ENCODE measurements at places on chromosomes 1 and 21. TPM values are rescaled to one million over a fixed set of nuclear protein-coding genes. Genes with fewer than 3 reads are reported as not detected.

GRCh38 chr1:85649591-85649990, 58.6 kb downstream of the ZNHIT6 start:
- no peak for DNase-seq

RIMS3 gene
- polyA plus RNA-seq, result 0.46 TPM

GRCh38 chr1:167514288-167514687, 4.0 kb downstream of the CD247 start:
- no peak for DNase-seq

- no peak for DNase-seq
Observed at GRCh38 chr21:29585462-29585861, 286.7 kb downstream of the BACH1 start.

DNA sequence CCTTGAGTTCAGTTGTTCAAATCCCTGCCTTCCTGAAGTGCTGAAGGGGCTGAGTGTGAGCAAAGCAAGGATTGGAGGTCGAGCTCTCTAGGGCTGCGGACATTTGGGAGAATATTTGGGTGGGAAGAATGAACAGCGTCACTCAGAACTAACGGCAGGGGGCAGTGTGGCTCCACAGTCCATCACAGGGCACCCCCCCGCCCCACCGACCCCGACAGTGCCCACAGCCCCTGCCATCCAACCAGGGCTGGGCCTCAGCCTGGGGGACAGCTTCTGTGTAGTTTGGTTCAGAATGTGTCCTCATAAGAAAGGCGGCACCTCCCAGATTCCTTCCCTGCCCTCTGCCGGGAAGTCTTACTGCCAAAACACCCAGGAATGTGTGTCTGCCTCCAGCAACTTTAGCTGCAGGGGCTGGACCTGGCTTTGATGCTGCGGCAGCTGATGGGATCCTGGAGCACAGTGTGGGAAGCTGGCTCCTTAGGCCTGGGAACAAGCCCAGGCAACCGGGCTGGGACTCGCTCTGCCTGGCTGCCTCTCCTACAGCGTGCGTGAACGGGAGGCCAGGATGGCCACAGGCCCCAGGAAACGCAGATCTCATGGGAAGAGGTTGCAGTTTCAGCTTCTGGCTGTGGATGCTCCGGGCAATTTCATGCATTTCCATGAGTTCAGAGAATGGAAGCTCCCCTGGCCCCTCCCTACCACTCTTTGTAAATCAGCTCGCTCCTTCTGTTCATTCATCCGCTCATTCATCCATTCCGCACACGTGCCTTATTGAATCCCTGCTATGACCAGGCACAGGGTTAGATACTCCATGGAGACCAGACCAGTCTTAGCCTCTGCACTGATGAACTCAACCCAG, 104.9 kb upstream of the TMPRSS2 start:
- peak; percentile 92 for DNase-seq

DNA sequence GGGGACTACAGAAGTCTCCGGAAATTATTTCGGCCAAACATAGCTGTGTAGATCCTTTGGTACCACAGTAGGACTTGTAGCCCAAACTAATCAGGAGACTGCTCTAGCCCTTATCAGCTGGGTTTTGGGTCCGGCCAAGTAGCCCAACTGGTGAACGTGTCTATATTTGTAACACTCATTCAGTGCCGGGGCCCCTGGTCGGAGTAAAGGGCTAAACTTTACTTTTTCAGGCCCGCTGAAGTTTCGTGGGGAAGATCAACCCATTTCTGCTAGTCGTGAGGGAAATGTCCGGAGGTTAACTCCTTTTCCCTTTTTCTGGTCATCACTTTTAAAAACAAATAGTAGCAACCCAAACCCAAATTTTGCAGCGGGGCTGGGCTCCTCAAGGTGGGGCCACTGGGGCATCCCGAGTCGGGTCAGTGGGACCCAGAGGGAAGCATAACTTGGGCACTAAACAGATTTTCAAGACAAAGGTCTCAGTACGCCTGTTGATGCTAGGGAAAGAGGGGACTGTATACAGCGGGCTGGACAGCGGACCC, 1.7 kb downstream of the LHX9 start:
- DNase-seq, result no peak

ITGB3BP gene
- 31.1 TPM for polyA plus RNA-seq

GRCh38 chr1:241533326-241534115, 1.3 kb downstream of the KMO start:
- DNase-seq, result no peak

DNA sequence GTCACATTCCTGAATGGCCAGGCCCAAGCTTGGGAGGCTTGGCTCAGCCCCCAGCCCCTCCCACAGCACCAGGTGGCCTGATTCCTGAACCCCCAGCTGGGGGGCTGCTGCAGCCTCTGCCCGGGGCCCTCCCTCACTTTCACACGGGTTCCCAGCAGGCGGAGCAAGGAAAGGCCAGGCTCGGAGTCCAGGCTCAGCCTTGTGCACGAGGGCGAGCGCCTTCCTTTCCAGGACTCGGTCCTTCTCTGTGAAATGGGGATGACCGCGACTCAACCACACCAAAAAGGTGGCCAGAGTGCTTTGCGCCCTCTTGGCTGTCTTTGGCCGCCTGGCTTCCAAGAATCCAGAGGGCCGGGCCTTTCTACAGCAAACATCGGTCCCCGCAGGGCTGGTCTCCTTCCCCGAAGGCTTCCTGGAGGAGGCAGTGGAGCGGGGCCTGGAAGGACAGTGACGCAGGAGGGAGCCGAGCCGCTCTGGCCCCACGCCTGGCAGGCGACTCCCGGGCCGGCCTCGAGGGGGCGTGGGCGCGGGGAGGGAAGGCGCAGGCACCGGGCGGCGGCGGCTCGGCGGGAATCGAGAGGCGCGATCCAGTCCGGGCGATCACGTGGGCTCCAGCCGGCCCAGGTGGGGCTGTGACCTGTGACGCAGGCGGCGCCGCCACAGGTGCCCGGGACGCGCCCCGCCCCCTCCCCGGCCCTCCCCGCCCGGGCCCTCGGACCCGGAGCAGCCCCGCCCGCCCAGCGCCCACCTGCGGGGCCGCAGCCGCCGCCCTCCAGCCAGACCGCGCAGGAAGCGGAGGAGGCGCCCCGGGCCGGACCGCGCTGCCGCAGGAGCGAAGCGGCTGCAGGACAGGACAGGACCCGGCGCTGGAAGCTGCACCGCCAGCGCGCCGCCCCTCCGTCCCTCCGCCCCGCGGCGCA, at the start of gene ARHGEF16:
TSS of gene ARHGEF16 (plus strand) at position 775 of the 920 bp plus-strand sequence. CDS start 8,420 bp downstream, outside the sequence.
- DNase-seq, result no peak

DNA sequence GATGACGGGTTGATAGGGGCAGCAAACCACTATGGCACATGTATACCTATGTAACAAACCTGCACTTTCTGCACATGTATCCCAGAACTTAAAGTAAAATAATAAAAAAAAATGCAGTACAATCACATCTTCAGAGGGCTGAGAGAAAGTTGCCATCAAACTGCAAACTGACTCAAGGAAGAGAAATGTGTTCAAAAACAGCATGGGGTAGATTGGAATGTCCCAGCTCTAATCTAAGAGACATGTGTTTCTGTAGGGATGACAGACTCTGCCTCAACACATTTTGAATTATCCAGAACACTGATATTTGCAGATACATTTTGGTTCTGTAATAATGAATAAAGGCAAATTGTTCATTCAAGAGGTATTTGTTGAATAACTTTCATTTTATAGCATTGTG, 171.2 kb upstream of the RUNX1 start:
- DNase-seq, result no peak

- DNase-seq, result no peak
Observed at GRCh38 chr21:32120230-32120629, 158.6 kb downstream of the MIS18A start.

- DNase-seq, result no peak
Observed at GRCh38 chr1:104726917-104727316, 977.2 kb downstream of the AMY1C start.

GRCh38 chr1:241701483-241702295, 49.6 kb downstream of the WDR64 start:
- no peak for DNase-seq

FCGR2B gene
- polyA plus RNA-seq, result 0.06 TPM

- DNase-seq, result peak; percentile 87
Observed at GRCh38 chr1:219120624-219121544, 52.8 kb upstream of the LYPLAL1 start.

- peak; percentile 38 for DNase-seq
Observed at GRCh38 chr1:5509664-5510452, 482.4 kb downstream of the NPHP4 start.

GRCh38 chr1:118110580-118110979, 74.4 kb downstream of the SPAG17 start:
- no peak for DNase-seq

DNA sequence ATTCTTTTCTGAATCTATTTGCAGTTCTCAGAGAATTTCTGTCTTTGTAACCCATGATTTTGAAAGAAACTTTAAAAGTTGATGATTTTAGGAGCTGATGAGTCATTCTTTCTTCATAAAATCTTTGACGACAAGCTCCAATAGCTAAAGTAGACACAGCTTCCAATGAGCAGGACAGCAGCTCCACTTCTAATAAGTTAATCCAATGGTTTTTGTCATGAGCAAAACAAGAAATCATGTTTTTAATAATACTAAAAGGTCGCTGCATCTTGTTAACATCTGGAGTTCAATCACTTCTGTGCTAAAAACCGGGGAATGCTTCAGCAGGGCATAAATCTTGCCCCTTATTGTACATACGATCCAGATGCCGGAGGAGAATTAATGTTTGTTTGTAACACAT, 48.9 kb upstream of the GORAB start:
- DNase-seq, result no peak

DNA sequence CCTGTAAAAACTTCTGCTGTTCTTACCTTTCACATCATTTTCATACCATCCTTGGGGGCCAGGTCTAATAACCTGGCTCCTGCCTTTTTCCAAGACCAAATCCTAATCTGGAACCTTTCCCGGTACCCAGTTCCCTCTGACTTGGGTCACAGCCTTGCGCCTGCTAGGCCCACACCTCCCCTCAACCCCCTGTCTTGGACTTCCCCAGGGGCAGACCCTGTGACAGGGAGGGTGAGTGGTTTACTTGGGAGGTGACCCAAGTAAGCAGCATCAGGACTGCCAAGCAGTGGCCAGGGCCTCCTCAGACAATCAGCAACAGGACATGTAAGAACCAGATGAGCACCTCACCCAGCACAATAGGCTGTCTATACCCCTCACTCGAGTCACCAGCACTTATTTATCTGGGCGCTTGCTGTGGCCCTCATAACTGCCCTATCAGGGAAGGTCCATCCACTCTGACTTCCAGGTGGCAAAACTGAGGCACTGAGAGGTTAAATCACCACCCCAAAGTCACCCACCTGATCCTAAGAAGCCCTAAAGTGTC, 124.7 kb downstream of the MATN1 start:
- DNase-seq, result no peak

CXADR gene
- polyA plus RNA-seq, result 0.63 TPM

- DNase-seq, result no peak
Observed at GRCh38 chr21:36347962-36348328, 27.9 kb downstream of the MORC3 start.

PCSK9 gene
- polyA plus RNA-seq, result 9.1 TPM

DNA sequence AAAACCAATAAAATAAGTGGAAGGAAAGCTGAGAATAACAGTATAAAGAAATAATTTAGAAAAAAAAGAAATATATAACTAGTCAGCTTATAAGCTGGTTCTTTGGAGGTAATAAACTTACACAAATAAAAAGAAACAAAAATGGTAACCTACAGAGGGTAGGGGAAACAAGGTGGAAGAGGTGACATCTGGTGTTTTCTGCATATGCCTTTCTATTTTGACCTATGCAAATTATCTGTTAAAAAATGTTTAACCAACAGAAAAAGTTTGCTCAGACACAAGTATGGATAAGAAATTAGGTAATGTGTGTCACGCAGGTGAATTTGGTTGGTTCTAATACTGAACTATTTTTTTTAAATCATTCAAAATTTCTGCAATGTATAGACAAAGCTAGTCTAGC, 53.6 kb upstream of the DMRTA2 start:
- DNase-seq, result no peak

DNA sequence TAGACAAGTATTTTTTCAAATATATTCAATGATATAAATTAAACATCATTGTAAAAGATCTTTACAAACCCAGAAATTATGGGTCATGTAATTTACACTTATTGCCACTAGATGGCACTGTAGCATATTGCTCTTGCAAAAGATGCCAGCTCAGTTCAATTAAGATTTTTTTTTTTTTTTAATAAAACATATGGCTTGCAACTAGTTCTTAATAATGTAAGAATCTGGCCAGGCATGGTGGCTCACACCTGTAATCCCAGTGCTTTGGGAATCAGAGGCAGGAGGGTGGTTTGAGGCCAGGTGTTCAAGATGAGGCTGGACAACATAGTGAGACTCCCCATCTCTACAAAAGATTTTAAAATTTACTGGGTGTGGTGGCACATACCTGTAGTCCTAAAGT, 49.4 kb upstream of the DESI2 start:
- peak; percentile 11 for DNase-seq

GRCh38 chr1:50097021-50097679, 11.6 kb upstream of the ELAVL4 start:
- no peak for DNase-seq

HEYL gene
- polyA plus RNA-seq, result 56.8 TPM

DNA sequence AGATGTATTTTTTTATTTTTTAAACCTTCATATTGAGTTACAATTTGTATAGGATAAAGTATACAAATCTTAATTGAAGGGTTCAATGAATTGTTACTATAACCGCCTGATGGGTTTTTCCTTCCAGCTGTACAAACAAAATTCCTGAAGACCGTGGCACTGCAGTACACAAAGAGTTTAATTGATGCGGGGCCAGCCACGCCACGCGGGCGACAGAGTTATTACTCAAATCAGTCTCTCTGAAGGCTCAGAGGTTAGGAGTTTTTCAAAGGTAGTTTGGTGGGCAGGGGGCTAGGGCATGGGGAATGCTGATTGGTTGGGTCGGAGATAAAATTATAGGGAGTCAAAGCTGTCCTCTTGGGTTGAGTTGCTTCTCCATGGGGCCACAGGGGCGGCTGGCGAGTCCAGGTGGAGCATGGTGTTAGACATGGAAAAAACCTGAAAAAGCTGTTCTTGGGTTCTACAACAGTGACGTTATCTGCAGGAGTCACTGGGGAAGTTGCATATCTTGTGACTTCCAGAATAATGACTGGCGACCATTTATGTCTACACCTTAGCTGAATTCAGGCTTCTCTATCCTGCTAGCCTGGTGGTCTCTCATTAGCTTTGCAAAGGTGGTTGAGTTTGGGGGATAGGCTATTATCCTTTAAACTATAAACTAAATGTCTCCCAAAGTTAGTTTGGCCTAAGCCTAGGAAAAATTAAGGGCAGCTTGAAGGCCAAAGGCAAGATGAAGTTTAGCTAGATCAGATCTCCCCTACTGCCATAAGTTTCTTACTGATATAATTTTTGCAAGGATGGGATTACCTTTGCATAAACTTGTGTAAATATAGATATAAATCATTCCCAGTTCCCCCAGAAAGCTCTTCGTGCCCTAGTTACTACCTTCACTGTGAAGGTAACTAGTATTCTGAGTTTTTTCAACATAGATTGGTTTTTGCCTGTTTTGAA, 13.0 kb upstream of the TMEM9 start:
- DNase-seq, result no peak

TTC22 gene
- polyA plus RNA-seq, result 0.17 TPM

DNA sequence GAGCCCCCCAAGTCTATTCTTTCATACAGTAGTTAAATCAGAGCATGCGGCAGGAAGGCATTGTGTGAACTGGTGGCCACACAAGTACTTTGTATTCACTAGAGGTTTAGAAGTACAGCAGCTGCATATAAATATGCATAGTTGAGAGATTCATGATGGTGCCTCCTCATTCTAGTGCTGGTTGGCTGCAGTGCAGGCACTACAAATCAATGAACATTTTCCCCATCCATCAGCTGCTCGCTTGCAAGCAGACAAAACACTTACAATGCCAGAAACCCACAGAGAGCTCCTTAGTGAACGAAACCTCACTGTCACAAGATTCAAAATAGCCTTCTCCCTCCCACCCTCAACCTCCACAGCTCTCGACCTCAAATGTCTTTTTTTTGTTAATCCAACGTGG, 726.2 kb downstream of the USP25 start:
- peak; percentile 31 for DNase-seq

AXDND1 gene
- not detected for polyA plus RNA-seq

- no peak for DNase-seq
Observed at GRCh38 chr1:26293911-26294463, 12.4 kb downstream of the UBXN11 start.

Data from hindlimb muscle (tissue), 1 donor.